ENCODE measurements at places on chromosomes 7 and 10. TPM values are rescaled to one million over a fixed set of nuclear protein-coding genes. Genes with fewer than 3 reads are reported as not detected.
A peak's percentile ranks its signal among the peaks of the same experiment; 100 is the strongest.

- H3K4me3 ChIP-seq: no peak overlapping the region
- no peak overlapping the region for H3K27ac ChIP-seq
- H3K4me1 ChIP-seq: no peaks in the 10 kb centered on the region
- no peaks in the 10 kb centered on the region for H3K36me3 ChIP-seq
- H3K27me3 ChIP-seq: no peaks in the 10 kb centered on the region
Measured at GRCh38 chr7:24434972-24435371, 138.3 kb upstream of the PALS2 start.

GRCh38 chr7:108535257-108535656 lies 9.3 kb upstream of the PNPLA8 start:
- H3K4me3 ChIP-seq: no peak overlapping the region
- no peaks in the 10 kb centered on the region for H3K27me3 ChIP-seq
- no peak for DNase-seq
- no peak overlapping the region for H3K27ac ChIP-seq
- no peaks in the 10 kb centered on the region for H3K4me1 ChIP-seq

- no peaks in the 10 kb centered on the region for H3K4me1 ChIP-seq
- peak; percentile 70 for DNase-seq
- no peak overlapping the region for H3K27ac ChIP-seq
- H3K27me3 ChIP-seq: no peaks in the 10 kb centered on the region
- H3K36me3 ChIP-seq: no peaks in the 10 kb centered on the region
Measured at GRCh38 chr7:38796626-38797501, 112.1 kb downstream of the VPS41 start.

DNA sequence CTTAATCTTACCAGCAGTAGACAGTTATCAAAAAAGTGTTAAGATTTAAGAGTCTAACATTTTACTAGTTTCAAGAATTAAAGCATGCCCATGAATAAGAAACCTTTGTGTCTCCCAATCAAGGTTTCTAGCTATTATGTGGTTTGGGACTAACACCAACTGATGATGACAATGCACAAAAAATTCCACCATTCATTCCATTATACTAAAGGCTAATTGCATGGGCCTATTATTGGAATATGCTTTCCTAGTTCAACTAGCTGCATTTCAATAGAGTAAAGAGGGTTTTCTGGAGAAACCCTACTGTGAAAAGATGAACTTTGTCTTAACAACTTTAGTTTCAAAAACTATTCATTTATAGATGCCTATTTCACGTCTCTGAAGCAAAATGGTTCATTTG lies 44.6 kb downstream of the UBE2H start:
- H3K36me3 ChIP-seq: no peaks in the 10 kb centered on the region
- no peak for DNase-seq
- no peak overlapping the region for H3K27ac ChIP-seq
- H3K4me1 ChIP-seq: peaks cover 36% of the 10 kb centered on the region
- no peak overlapping the region for H3K4me3 ChIP-seq

Gene PCBD1
- total RNA-seq: 61.9 TPM

Measured in testis (tissue), 5 donors.